ENCODE measurements at places on chromosomes 5 and 9. TPM values are rescaled to one million over a fixed set of nuclear protein-coding genes. Genes with fewer than 3 reads are reported as not detected.

DNA sequence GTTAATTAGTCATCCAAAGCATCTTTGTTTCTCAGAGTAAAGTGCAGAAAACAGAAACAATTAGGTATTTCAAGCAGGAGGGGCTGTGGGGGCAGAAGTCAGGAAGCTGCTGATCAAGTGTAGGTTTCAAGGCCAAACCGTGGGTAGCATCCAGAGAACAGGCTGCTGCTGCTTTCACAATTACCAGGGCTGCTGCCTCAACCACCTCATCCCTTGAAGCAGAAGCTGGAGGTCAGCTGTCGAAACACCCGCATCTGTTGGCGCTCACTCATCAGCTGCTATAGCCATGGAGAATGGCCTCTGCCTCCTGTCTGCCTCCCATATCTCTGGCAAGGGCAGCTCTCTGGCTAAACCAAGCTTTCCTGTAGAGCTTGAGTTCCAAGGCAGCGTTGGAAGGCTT, 122.9 kb upstream of the OSMR start:
- no peak overlapping the region for H3K27ac ChIP-seq
- DNase-seq = no peak
- peaks cover 5% of the 10 kb centered on the region for H3K27me3 ChIP-seq
- H3K4me1 ChIP-seq = peaks cover 1% of the 10 kb centered on the region

The KIF4B gene
- total RNA-seq = not detected

DNA sequence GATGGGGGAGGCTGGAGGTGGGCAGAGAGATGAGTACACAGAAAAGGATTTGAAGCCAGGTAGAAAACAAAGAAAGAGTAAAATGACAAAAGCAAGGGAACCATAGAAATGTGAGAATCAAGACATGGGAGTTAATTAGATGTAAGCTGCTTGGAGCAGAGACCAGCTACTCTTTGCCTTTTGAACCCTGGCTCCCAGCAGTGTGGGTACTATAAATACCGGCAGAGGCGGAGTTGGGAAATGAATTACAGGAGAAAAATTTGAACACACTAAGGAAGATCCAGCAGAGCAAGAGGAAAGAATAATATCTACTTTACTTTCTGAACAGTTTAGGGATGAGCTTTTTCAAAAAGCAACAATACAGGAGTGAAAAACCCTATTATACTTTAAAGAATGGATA, 36.5 kb downstream of the KIF24 start:
- H3K4me1 ChIP-seq = no peaks in the 10 kb centered on the region
- H3K36me3 ChIP-seq = peaks cover 5% of the 10 kb centered on the region
- DNase-seq = no peak
- H3K27ac ChIP-seq = no peak overlapping the region

GRCh38 chr5:160082614-160083500, 36.4 kb downstream of the PWWP2A start:
- H3K36me3 ChIP-seq = no peaks in the 10 kb centered on the region
- no peaks in the 10 kb centered on the region for H3K4me1 ChIP-seq
- H3K27ac ChIP-seq = no peak overlapping the region
- DNase-seq = no peak
- H3K4me3 ChIP-seq = no peak overlapping the region

The GLRA1 gene
- total RNA-seq = not detected

DNA sequence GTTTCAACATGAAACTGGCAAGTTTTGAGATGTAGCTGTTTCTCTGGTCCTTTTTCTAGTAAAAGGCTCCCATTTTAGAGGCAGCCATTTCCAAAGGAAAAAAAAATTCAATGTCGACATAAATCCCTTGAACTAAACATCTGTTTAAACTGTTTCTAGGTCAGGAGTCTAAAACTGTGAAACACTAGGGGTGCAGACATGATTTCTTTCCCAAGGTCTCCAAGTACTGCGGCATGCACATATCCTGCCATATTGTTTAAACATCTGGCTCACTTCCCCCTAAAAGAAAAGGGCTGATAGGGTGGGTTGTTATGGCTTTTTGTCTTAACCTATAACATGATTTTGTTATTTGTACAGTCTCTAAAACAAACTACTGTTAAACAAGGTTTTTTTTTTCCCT, 51.1 kb downstream of the NFIB start:
- H3K36me3 ChIP-seq = no peaks in the 10 kb centered on the region
- no peaks in the 10 kb centered on the region for H3K4me1 ChIP-seq
- no peaks in the 10 kb centered on the region for H3K27me3 ChIP-seq
- no peak overlapping the region for H3K4me3 ChIP-seq
- DNase-seq = no peak

DNA sequence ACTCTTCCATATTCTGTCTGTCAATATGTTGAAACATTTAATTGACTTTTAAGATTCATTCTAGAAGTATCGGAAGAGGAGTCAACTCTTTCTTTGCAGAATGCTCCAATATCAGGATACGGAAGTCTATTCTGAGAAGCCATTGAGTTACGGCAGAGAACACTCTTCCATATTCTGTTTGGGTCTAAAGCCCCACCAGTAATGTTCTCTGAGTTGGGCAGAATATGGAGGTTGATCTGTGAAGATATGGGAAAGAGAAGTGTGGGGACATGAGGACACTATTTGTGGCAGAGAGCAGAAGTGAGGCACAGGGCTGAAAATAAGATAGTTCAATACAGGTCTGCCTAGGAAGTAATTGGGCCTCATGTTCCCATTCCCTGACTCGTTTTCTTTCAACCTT, 300.0 kb downstream of the DIRAS2 start:
- H3K27ac ChIP-seq = no peak overlapping the region
- H3K4me3 ChIP-seq = no peak overlapping the region
- peaks cover 8% of the 10 kb centered on the region for H3K27me3 ChIP-seq
- DNase-seq = no peak
- no peaks in the 10 kb centered on the region for H3K4me1 ChIP-seq

DNA sequence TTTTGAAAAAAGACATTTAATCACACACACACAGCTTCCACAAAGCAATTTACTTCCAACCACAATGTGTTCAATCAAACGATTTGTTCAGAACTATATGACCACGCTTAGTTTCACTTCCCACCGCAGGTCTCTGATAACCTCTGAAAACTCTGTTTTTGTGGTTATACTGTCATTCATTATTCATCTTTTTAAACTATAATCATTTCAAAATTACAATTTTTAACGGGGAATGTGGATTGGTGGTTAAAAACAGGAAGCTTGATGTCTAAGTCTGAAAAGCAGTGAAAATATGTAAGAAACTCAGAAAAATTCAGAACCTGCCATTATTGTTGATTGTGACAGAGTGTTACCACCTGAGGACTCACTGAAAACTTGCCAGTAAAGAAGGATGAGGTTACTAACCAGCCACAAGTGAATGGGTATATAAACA, 12.7 kb upstream of the TMEM174 start:
- peak; percentile 84 for DNase-seq
- H3K4me3 ChIP-seq = no peak overlapping the region
- peaks cover 90% of the 10 kb centered on the region for H3K27me3 ChIP-seq
- no peaks in the 10 kb centered on the region for H3K36me3 ChIP-seq

GRCh38 chr5:1335540-1336095, 9.3 kb downstream of the CLPTM1L start:
- peaks cover 3% of the 10 kb centered on the region for H3K4me1 ChIP-seq
- peaks cover 28% of the 10 kb centered on the region for H3K36me3 ChIP-seq
- no peak for DNase-seq
- H3K27ac ChIP-seq = no peak overlapping the region
- no peak overlapping the region for H3K4me3 ChIP-seq
- no peaks in the 10 kb centered on the region for H3K27me3 ChIP-seq

DNA sequence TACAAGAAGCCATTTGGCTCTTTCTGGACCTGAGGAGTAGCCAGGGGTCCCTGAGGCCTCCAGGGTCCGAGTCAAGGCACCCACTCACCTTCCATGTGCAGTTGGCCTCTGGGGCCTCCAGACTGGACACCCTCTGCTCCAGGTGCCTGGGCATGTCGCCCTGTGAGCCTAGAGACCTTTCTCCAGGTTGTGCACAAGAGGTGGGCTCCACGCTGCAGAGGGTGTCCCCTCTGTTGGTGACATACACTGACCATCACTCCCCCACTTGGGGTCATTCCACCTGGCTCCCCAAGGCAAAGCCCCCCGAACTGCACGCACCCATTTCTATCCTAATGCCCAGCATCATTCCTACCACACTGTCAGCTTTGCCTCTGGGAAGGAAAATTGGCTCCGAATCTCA, 48.8 kb downstream of the RASGEF1C start:
- no peak overlapping the region for H3K4me3 ChIP-seq
- H3K4me1 ChIP-seq = no peaks in the 10 kb centered on the region
- peaks cover 25% of the 10 kb centered on the region for H3K27me3 ChIP-seq
- DNase-seq = peak; percentile 23

The PCDHGB1 gene
- not detected for total RNA-seq

The ACTBL2 gene
- total RNA-seq = not detected

DNA sequence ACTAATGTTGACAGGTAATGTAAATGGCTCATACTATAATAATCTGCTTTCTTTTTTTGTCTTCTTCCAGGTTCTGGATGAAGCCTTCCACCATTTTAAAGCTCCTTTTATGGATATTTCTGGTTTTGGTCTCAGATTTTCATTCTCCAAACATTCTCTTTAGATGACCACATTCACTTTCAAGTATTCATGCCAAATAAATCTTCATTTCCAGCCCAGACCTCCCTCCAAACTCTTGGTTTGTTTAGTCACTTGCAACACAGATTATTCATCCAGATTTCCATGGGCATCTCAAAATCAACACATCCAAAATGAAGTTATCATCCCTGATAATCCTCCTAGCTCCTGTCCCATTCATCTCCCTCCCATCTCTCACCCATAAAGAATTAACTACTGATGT, 40.3 kb upstream of the SVEP1 start:
- no peak overlapping the region for H3K27ac ChIP-seq
- H3K36me3 ChIP-seq = no peaks in the 10 kb centered on the region

The ZNF367 gene
- total RNA-seq = 31.2 TPM

- no peak overlapping the region for H3K27ac ChIP-seq
- H3K4me1 ChIP-seq = peaks cover 6% of the 10 kb centered on the region
- H3K27me3 ChIP-seq = no peaks in the 10 kb centered on the region
- H3K4me3 ChIP-seq = no peak overlapping the region
These were observed 61.7 kb downstream of the TRIO start for GRCh38 chr5:14204785-14205321.

DNA sequence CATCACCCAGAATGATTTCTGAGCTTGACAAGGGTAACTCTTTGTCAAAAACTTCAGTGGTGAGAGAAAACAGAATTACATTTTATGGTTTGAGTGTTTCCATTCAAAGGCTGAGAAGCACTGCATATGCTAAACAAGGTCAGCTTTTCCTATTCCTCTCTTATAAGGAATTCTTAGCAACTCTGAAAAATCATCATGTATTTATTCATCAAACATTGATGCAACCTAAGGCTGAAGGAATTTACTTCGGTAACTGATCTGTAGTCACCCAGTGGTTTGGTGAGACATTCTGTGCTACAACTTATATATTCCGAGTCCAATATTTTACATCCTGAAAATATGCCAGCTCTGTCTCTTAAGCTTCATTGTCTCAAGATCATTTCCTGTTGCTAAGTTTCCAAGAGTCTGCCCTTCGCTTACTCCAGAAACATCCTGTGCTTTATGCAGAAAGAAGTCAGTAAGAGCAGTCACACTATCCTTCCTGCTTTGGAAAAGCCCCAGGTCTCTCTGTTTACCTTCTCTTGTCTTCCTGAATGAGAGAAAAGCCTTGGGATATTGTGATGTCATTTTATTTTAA, 176.6 kb upstream of the TBCA start:
- H3K4me3 ChIP-seq = no peak overlapping the region
- DNase-seq = no peak
- peaks cover 37% of the 10 kb centered on the region for H3K27me3 ChIP-seq
- H3K27ac ChIP-seq = no peak overlapping the region
- no peaks in the 10 kb centered on the region for H3K36me3 ChIP-seq

DNA sequence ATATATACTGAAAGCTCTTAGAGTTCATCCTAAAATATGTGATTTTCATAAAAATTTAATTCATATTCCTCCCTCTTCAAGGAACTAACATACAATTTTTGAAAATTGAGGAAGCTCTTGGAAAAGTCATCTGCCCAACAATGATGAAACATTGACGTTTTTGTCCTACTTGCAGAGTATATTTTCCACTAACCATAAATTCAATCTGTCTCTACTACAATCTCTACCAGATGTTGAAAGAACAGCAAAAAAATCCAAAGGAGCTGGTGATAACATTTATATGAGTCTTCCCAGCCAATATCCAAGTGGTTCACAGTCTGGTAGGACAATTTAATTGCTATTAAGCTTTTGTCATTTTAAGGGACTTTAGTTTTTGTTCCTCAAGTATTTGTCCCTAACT, 81.1 kb upstream of the NR3C1 start:
- no peak overlapping the region for H3K27ac ChIP-seq
- H3K27me3 ChIP-seq = peaks cover 2% of the 10 kb centered on the region
- no peak for DNase-seq
- no peaks in the 10 kb centered on the region for H3K4me1 ChIP-seq
- peaks cover 2% of the 10 kb centered on the region for H3K36me3 ChIP-seq

DNA sequence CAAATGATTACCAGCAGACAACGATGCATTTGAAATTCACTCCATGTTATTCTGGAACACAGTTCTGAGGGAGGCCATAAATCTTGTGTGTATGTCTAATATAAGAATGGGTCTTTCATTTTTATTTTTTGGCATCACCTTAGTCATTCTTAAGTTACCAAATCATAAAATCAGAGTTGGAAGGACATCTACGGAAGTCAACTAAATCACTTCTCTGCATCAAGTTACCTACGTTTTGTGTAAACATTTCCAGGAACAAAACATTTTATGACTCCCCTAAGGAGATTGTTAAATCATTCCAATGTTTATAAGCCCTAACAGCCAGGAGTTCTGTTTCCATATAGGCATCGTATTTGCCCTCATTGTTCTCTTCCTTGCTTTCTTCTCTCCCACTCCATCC, 378.2 kb downstream of the FAM170A start:
- H3K27me3 ChIP-seq = no peaks in the 10 kb centered on the region
- no peak for DNase-seq
- H3K27ac ChIP-seq = no peak overlapping the region
- H3K4me1 ChIP-seq = no peaks in the 10 kb centered on the region
- H3K4me3 ChIP-seq = no peak overlapping the region
- H3K36me3 ChIP-seq = no peaks in the 10 kb centered on the region

DNA sequence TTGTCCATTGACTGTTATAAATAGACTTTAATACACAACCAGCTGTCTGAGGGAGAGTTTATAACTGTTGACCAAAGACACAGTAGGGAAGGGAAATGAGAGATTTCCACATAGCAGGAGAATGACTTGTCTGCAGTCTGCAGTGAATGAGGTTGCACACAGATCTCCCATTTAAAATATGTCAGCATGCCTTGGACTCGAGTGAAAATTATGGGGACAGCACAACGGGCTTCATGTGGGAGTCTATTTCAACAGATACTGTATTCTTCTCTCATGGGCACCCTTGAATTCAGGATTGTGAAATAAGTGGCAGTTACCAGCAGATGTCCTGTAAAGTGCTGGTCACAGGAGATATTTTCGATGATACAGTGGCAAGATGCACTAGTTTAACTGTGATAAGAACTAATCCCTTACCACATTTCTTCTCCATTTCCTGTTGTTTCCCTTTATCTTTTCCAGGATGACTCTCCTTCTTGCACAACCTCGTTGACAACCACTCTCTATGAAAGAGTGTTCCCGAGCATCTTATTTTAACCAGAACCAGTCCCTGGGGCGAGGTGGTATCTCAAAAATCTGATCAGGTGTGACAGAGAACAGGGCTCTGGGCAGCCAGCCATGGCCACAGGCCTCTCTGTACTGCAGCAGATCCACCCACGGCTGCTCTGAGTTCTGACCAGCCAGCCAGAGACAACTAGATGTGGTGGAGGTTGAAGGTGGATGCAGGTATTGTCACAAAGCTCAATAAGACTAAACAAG, 51.5 kb upstream of the MAP3K1 start:
- no peak for DNase-seq
- no peaks in the 10 kb centered on the region for H3K36me3 ChIP-seq
- H3K4me1 ChIP-seq = no peaks in the 10 kb centered on the region
- peaks cover 12% of the 10 kb centered on the region for H3K27me3 ChIP-seq
- no peak overlapping the region for H3K27ac ChIP-seq

All from activated CD8-positive, alpha-beta memory T cell treated with anti-CD3 and anti-CD28 coated beads, Interleukin-2, amount 10 ng/mL, durations not matched to agents 7 days and 5 days (primary cell).